ENCODE measurements at places on chromosomes 12 and 14.

GRCh38 chr12:92146497-92147224 is 1.0 kb upstream of the BTG1 start:
- no peak for DNase-seq

DNA sequence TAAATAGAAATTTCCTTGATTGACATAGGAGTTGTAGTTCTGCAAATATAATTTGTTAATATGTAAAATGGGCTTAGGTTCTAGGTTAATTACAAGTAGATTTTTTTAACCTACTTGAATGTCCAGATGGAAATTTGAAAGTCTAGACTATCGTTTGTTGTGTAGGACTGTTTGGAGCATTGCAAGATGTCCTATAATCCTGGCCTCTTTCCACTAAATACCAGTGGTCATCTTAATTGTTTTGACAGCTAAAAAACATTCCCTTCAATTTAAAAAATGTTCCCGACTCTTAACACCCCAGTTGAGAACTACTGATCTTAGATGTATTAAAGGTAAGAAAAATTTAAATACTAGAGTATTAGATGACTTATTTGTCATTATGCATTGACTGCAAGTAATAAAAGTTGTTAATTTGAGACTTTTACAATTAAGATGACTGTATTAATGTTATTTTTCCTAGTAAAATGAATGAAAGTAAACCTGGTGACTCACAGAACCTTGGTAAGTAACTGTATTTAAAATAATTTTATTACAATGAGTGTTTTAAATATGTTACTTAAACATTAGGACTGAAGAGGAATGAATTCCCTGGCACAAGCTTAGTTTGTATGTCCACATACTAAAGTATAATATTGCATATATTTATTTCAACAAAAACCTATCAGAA is 21.8 kb downstream of the G2E3 start:
- no peak for DNase-seq

DNA sequence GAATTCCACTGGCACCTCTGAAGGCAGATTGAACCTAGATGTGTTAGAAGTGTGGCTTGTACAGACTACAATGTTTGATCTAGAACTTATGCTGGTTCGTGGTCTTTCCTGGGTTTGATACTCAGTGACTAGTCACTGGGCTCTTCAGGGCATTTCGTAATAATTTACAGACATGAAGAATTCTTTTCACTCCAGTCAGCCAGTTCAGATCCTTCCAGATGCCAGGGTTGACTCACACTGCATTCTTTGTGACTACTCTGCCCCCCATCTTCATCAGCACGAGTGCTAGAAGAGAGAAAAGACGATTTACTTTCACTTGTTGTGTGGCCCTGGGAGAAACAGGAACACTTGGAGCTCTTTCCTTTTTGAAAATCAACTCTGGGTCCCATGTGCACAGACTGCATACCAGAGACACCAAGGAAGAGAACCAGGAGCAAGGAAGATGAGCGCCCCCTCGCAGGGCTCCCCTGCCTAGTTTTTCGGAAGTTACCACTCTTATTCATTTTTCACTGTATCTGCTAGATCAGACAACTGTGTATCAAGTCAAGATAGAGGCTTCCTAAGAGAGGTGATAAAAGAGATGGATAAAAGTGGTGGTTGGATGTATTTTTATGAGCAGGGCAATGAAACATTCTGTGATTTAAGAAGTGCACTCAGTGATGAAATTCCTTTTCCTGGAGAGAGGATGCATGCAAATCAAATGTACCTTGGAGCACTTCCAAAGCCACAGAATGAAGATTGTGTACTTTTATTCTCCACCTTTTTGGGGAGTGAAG is 33.5 kb upstream of the EVL start:
- DNase-seq, result no peak

DNA sequence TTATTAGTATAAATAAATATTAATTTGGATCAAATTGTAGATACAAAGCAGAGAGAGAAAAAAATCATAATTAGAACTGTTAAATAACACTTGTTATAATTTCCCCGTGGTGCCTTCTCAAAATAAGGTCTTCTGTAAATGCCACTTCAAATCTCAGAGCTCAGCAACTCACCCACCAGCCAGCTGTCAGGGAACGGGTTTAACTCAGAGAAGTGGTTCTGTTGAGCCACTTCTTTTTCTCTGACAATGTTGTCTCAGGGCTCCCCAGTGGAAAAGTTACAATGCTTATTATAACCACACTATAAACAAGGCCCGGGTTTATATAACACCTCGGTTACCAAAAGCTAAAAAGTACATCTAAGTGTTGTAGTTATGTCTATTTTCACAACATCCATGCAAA is 452.6 kb downstream of the GLT1D1 start:
- DNase-seq, result no peak

- DNase-seq, result peak; percentile 23
Measured at GRCh38 chr12:57898308-57898970, 42.9 kb upstream of the ATP23 start.

DNA sequence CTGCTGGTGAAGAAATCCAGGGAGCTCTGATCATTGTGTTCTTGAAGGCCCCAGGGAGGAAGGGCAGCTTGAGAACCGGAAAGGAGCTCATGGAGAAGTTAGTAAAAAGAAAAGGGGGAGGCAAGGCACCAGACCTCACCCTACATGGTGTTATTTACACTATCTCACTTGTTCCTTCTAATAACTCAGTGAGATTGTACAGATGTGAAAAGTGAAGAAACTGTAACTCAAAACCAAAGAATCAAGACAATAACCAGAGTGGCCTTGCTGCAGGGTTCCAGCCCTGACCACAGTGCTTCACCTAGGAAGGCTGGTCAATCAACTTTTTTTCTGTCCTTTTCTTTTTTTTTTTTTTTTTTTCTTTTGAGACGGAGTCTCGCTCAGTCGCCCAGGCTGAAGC is 353.6 kb downstream of the TMTC2 start:
- DNase-seq, result no peak

DNA sequence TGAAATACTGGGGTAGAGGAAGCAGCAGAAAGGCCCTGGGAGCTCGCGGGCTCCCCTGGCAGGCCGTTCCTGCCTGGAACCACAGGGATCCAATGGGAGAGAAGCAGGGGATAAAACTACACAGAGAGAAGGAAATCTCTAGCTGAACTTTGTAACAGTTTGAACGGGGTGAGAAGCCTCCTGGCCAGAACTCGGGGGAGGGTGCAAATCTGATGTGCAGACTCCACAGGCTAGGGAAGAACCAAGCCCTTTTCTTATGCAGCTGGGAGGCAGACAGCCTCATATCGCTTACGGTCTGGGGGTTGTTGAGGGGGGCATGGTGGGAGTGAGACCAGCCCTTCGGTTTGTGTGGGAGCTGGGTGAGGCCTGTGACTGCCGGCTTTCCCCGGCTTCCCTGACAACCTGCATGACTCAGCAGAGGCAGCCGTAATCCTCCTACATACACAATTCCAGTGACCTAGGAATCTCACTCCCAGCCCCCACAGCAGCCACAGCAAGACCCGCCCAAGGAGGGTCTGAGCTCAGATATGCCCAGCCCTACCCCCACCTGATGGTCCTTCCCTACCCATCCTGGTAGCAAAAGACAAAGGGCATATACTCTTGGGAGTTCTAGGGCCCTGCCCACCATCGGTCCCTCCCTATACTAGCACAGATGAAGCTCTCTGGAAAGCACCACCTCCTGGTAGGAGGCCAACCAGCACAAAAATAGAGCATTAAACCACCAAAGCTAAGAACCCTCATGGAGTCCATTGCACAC is 143.0 kb downstream of the TMTC1 start:
- DNase-seq, result no peak

DNA sequence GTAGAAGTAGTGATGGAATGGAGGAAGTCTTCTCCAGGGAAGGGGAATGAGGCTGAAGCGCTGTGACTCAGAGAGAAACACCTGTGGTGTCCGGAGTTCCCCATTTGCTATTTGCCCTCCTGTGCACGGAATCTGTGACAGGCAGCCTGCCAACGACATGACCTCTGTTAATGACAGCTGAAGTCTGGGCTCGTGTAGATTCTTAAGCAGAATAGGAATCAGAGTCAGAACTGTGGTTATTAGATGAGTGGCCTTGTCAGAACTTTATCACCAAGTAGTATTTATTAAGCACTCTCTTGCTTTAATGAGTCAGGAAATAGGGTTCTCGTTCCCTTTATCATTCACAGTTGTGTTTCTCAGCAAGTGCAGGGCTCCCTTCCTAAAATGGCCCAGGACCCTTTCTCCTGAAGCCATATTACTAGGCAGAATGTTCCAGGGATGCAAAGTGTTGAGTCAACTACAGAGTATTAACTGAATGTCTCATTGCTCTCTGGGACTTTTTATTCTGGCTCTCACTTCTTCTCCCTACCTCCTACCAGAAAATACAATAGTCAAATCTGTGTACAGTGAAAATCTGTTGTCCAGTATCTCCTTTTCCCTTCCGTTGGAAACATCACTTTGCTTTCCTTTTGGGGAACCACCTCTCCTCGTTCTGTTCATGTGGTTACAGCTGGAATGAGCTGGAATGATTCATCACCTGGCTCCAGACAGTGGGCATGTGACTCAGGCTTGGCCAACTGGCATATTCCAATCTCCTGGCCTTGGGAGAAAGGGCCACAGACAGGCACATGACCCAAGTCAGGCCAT is 77.8 kb upstream of the MAX start:
- no peak for DNase-seq

DNA sequence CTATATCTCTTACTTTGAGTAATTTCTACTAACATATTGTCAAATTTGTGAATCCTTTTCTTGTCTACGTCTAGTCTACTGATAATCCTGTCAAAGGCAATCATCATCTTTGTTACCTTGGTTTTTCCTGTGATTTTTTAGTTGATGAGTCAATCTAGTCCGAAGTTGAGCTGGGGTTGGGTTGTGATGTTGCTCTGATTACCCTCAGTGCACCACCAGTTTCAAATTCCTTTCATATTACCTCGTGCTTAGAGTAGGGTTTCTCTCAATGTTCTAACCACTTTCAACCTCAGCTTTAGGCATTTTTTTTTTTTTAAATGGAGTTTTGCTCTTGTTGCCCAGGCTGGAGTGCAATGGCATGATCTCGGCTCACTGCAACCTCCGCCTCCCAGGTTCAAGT is 186.8 kb downstream of the BTG1 start:
- no peak for DNase-seq

GRCh38 chr14:96246539-96246847 is 9.5 kb upstream of the BDKRB1 start:
- DNase-seq, result no peak

GRCh38 chr14:101839236-101839635 is 77.7 kb downstream of the PPP2R5C start:
- DNase-seq, result no peak

DNA sequence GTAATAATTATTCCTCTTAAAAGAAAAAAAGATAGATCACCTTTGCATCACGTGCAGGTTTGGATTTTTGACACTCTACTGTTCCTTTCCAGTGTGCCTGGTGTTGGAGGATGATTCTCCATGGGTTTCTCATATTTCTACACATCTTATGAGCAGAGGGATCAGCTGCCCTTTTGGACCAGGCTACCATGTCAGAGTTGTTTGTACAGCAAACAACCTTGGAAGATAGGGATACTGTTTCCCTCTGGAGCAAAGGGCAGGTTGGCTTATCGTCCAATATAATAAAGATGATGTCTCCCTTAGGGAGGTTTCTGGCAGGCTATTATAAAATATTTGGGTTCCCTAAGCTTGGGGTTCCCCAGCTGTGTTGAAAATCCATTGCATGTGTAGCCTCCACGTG is 42.1 kb downstream of the DAO start:
- no peak for DNase-seq

DNA sequence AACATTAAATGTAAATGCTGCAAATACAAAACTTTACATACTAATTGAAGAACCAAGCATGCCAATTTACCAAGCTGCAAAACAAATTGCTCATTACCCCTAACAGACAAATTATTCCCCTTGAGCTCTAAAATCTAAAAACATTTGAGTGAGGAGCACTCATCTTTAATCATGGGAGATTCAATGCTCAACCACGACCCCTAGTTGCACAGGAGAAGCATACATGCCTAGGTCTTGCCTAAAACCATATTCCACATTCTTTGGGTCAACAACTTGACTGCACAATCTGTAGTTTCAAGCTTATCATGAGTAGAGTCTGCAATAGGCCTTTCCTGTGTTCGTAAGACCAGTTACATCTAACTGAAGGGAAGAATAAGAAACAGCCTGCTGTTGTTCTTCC is 69.7 kb downstream of the MGAT4C start:
- no peak for DNase-seq

DNA sequence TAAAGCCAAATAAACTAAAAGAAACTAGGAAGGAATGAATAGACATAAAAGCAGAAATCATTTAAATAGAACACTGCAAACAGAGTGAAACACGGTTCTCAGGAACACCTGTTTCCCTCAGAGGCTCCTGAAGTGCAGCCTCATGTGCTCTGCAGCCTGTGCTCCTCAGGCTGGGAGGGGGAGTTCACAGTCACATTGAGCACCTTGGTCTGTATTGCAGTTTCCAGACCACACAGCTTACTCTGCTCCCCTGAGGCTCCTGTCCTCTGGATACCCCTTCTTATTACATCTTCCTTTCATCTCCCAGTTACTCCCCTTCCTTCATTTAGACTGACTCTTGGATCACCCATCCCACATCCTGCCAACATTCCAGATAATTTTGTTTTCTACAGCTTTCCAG is 49.7 kb upstream of the DCD start:
- no peak for DNase-seq

- peak; percentile 2 for DNase-seq
Measured at GRCh38 chr12:50351120-50352043, 45.0 kb downstream of the FAM186A start.

GRCh38 chr12:93387780-93388179 is 10.1 kb downstream of the NUDT4 start:
- no peak for DNase-seq

GRCh38 chr14:57871459-57872080 is 5.7 kb upstream of the SLC35F4 start:
- peak; percentile 35 for DNase-seq

DNA sequence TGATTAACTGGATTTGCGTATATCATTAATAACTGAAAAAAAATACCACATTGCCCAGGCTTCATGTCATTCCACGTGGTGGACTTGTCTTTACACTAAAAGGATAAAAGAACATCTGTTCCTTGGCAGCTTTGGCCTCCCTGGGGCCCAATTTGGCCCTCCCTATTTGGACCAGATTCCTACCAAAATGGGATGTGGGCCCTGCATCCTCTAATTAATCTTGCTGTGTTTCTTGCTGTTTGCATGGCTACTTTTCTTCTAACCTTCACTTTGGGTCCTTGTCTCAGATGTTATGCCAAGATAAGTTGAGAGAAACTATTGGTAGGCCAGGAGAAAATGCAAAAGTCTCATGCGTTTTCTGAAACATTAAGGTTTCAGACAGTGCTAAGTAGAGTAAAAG is 57.5 kb downstream of the PTHLH start:
- DNase-seq, result peak; percentile 2

GRCh38 chr12:57896115-57896433 is 45.3 kb upstream of the ATP23 start:
- no peak for DNase-seq

DNA sequence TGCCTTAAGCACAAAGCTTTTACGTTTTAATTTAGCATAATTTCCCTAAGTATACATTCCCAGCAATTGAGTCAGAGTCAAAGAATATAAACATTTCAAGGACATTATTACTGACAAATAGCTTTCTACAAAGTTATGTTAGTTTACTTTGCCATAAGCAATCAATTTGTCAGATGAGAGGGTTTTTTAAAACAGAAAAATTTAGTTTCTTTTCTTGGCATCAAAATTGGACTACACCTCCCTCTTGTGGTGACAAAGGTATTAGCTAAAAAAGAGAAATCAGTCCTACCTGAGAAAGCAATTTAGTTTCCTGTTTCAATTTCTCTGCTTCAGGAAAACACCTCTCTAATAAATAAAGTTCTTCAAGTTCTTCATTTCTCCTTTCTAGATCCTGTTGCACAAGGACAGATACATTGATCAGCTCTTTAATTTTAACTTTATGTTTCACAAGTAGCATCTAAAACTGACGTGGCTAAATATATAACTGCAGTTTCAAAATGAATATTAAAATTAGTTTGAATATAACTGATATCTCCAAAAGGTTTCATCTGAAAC is 39.9 kb downstream of the DNAI7 start:
- DNase-seq, result peak; percentile 20
